Neuronal stem cell (in vitro differentiated cells): ENCODE measurements at places on chromosomes 16 and 17.

GRCh38 chr17:17565471-17566339, 25.8 kb downstream of the PEMT start:
- H3K27me3 ChIP-seq, result no peaks in the 10 kb centered on the region
- no peak for DNase-seq
- H3K4me1 ChIP-seq, result no peaks in the 10 kb centered on the region
- H3K27ac ChIP-seq, result peak overlapping the region; percentile 7

GRCh38 chr17:77744066-77744988, 214.2 kb upstream of the TNRC6C start:
- H3K27me3 ChIP-seq, result no peaks in the 10 kb centered on the region
- H3K4me3 ChIP-seq, result no peak overlapping the region
- H3K27ac ChIP-seq, result no peak overlapping the region

DNA sequence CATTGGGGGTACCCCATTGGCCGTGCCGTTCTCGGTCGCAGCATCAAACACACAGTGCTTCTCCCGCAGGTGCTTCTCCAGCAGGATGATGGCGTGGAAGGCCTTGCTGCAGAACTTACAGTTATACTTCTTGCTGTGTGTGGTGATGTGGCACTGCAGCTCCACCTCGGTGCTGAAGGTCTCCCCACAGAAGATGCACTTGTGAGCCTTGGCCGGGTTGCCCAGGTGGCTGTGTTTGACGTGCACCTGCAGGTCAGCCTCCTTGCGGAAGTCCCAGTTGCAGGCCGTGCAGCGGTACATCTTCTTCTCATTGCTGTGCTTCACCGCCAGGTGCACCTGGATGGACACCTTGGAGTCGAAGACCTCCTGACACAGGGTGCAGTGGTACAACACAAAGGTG, 219.3 kb downstream of the ZNF423 start:
- peaks cover 14% of the 10 kb centered on the region for H3K4me1 ChIP-seq
- H3K36me3 ChIP-seq, result peaks cover 38% of the 10 kb centered on the region
- no peak for DNase-seq
- H3K4me3 ChIP-seq, result no peak overlapping the region
- no peaks in the 10 kb centered on the region for H3K27me3 ChIP-seq

DNA sequence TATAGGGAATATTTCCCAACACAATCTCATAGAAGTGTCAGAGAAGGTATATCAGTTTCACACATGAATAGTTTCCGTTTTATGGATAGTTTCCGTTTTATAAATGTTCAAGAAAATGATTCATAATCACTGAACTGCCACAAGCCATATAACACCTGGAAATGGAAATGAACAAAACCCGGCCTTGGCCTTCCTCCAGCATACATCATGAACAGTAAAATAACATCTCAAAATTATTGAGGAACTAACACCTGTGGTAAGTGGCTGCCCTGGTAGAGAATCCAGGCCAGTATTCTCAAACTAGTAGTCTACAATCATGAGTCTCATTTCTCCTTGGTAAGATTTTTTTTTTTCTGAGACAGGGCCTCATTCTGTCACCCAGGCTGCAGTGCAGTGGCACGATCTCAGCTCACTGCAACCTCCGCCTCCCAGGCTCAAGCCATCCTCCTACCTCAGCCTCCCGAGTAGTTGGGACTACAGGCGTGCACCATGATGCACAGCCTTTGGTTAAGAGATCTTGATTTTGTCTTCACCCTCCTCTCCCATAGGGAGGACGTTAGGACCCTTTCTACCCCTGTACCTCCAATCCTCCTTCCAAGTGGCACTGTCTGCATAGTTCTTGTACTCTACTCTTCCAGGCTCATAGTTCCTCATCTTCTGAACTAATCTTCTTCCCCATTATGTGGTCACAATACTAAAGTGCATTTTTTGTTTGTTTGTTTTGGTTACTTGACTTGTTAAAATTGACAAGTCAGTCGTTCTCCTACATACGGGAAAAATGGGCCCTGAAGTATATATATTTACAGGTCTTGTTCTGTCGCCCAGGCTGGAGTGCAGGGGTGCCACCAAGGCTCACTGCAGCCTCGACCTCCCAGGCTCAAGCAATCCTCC, 15.0 kb upstream of the RGS9 start:
- no peaks in the 10 kb centered on the region for H3K27me3 ChIP-seq
- H3K36me3 ChIP-seq, result no peaks in the 10 kb centered on the region
- DNase-seq, result no peak

DNA sequence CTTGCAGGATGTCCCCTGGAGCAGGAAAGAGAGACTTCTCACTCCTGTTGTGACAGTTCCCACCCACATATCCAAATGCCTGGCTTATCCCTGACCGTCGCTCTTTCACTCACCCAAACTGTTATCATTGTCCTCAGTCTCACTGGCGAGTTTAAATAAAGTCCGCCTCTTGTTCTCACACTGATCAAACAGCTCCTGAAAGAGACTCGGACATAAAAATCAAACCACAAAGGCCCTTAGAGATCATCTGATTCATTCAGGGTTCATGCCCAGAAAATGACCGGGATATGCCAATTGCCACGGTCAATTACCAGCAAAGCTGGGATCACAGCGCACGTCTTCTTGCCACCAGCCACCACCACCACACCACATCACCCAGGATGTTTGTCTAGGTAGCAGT, 19.9 kb downstream of the GGA3 start:
- H3K4me3 ChIP-seq, result no peak overlapping the region
- peaks cover 99% of the 10 kb centered on the region for H3K36me3 ChIP-seq
- peaks cover 8% of the 10 kb centered on the region for H3K4me1 ChIP-seq
- H3K27me3 ChIP-seq, result no peaks in the 10 kb centered on the region
- no peak overlapping the region for H3K27ac ChIP-seq

GRCh38 chr16:52491216-52491615, 55.7 kb downstream of the TOX3 start:
- DNase-seq, result no peak
- no peak overlapping the region for H3K4me3 ChIP-seq

GRCh38 chr17:50923611-50924010, 57.5 kb upstream of the TOB1 start:
- H3K4me1 ChIP-seq, result peaks cover 13% of the 10 kb centered on the region
- no peak for DNase-seq
- H3K27ac ChIP-seq, result no peak overlapping the region
- no peaks in the 10 kb centered on the region for H3K27me3 ChIP-seq
- H3K36me3 ChIP-seq, result no peaks in the 10 kb centered on the region
- no peak overlapping the region for H3K4me3 ChIP-seq

DNA sequence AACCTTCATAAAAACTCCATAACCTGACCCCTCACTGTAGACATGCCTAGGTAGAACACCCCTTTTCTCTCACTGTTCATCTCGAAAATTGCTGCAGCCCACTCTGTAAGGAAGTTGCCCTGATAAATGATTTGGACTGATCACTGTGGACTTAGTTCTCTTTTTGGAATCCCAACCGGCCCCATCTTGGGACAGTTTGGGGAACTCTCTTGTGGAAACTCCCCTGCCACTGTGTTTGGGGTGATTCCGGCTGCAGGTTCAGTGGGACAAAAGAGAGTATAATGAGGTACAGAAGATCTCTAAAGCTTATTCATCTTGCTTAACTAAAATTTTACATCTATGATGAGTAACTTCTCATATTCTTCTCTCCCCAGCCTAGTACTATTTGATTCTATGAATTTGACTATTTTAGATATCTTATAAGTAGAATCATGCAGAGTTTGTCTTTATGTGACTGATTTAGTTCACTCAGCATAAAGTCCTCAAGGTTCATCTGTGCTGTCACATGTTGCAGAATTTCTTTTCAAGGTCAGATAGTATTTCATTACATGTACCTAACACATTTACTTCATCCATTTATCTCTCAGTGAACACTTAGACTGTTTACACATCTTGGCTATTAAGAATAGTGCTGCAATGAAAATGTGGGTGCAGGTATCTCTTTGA, 84.9 kb downstream of the ABCA8 start:
- no peak overlapping the region for H3K4me3 ChIP-seq
- DNase-seq, result no peak
- no peaks in the 10 kb centered on the region for H3K4me1 ChIP-seq
- no peak overlapping the region for H3K27ac ChIP-seq

- no peak for DNase-seq
- H3K36me3 ChIP-seq, result no peaks in the 10 kb centered on the region
- H3K4me3 ChIP-seq, result no peak overlapping the region
- H3K27ac ChIP-seq, result no peak overlapping the region
These were observed 8.5 kb downstream of the SSTR5 start for GRCh38 chr16:1080801-1081733.

DNA sequence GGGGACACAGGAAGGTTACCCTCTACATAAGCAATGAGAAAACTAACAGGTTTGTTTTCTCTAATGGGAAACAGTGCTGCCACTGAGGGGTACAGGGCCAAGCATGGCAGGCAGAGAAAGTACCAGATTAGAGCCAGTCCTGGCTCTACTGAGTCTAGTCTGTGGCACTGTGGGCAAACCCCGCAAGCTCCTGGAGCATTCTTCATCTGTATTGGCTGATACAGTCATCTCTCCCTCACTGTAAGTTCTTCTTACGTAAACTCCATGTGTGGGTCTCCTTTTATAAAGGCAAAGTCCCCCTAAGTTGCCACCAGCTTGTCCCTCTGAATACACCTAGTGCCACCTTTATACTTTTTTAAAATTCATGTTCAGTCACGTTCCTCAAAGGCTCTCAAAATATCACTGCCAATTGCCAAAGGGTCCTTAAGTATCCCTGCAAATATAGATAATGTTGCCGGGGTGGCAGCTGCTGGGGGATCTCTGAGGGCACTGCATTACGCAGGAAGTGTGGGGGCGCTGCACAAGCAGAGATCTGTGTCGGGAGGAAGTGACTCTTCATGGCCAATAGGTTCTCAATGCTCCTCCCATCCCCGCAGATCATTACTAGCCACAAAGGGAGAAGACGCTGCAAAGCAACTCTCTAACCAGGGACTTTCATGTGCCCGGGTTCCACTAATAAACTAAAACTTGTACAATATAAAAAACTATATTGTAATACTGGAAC, 18.8 kb downstream of the XPO6 start:
- no peaks in the 10 kb centered on the region for H3K4me1 ChIP-seq
- H3K4me3 ChIP-seq, result no peak overlapping the region
- DNase-seq, result no peak

- H3K27ac ChIP-seq, result peak overlapping the region; percentile 61
- H3K4me3 ChIP-seq, result no peak overlapping the region
- H3K36me3 ChIP-seq, result no peaks in the 10 kb centered on the region
- H3K4me1 ChIP-seq, result peaks cover 20% of the 10 kb centered on the region
- peak; percentile 46 for DNase-seq
These were observed 42.3 kb downstream of the FZD2 start for GRCh38 chr17:44599298-44600175.

DNA sequence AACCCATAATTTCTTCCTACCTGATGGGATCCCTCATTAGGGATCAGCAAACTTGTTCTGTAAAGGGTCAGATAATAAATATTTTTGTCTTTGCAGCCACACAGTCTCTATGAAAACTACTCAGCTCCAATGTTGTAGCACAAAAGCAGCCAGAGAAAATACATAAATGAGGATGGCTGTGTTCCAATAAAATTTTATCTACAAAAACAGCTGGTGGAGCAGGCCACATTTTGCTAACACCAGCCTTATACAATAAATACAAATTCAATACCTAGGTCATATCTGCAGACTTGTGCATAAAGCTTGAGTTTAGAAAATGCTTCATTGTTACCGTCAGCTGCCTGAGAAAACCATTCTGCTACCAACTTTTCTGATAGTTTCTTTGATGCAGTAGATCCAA, 38.4 kb upstream of the INTS2 start:
- no peak overlapping the region for H3K27ac ChIP-seq
- no peak overlapping the region for H3K4me3 ChIP-seq
- peaks cover 99% of the 10 kb centered on the region for H3K36me3 ChIP-seq
- H3K4me1 ChIP-seq, result no peaks in the 10 kb centered on the region
- no peaks in the 10 kb centered on the region for H3K27me3 ChIP-seq
- no peak for DNase-seq

GRCh38 chr17:7004398-7005253, 7.8 kb upstream of the RNASEK start:
- no peak for DNase-seq
- no peaks in the 10 kb centered on the region for H3K4me1 ChIP-seq
- H3K4me3 ChIP-seq, result no peak overlapping the region
- H3K27ac ChIP-seq, result no peak overlapping the region
- peaks cover 7% of the 10 kb centered on the region for H3K36me3 ChIP-seq

GRCh38 chr16:15041271-15042004, 14.4 kb downstream of the NTAN1 start:
- H3K27ac ChIP-seq, result no peak overlapping the region
- no peaks in the 10 kb centered on the region for H3K4me1 ChIP-seq
- no peak overlapping the region for H3K4me3 ChIP-seq
- H3K36me3 ChIP-seq, result peaks cover 12% of the 10 kb centered on the region
